ENCODE measurements at places on chromosomes 11 and 22.

DNA sequence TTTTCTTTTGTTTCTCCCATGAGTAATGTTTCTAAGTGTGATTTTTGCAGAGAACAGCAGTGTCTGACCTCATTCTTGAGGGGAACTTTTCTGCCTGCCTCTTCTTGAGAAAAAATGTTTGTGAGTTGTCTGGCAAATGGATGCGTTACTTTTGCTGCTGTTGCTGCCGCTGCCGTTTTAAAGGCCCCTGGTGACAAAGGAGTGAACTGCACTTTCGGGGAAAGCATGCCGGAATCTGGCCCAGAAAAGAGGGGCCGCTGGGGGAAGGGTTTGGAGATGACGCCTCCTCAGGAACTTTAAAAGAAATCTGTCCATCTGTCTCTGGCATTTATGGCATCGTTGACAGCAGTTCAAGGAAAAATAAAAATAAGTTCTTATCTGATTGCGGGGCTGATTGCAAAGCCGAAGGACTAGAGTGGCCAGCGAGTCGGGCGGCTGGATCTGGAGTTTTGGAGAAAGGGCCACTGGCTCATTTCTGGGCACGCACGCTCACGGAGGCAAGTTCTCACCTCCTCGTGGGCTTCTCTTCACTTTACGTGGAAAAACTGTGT, 16.5 kb downstream of the ZBTB16 start:
- H3K27ac ChIP-seq, result peak overlapping the region; percentile 54
- no peaks in the 10 kb centered on the region for H3K27me3 ChIP-seq
- peak overlapping the region; percentile 20 for H3K4me3 ChIP-seq

DNA sequence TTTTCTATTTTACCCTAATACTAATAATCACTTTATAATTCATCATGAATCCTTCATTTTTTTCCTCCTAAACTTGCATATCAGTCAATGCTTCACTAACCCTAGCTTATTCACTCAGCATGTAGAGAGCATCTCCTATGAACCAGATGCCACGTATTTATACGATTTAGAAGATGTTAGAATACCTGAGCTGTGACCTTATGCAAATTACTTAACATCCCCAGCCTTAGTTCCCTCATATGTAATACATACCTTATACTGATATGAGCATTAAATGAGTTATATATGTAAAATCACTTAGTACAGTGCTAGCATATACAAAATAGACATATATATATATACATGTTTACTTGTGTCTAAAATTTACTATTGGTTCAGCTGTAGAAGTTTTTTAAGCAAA, 9.0 kb downstream of the FAM76B start:
- no peaks in the 10 kb centered on the region for H3K27me3 ChIP-seq
- H3K4me1 ChIP-seq, result no peaks in the 10 kb centered on the region
- H3K27ac ChIP-seq, result no peak overlapping the region
- DNase-seq, result no peak

DNA sequence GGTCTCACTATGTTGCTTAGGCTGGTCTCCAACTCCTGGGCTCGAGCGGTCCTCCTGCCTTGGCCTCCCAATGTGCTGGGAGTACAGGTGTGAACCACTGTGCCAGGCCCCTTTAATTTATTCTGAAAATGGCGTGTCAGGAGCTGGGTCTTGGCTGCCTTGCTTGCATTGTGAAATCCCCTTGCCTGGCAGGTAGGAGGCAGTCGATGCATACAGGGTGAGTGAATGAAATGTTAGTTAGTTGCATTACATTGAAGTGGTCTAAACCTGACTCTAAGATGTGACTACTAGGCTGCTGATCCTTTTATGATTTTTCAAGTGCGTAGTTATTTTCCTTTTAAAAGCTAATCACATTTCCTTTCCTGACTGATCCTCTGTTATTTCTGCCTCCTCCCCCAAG, 42.9 kb downstream of the PARVB start:
- peak overlapping the region; percentile 15 for H3K27ac ChIP-seq
- H3K4me3 ChIP-seq, result no peak overlapping the region
- no peaks in the 10 kb centered on the region for H3K27me3 ChIP-seq
- DNase-seq, result no peak
- H3K4me1 ChIP-seq, result peaks cover 45% of the 10 kb centered on the region

- no peaks in the 10 kb centered on the region for H3K27me3 ChIP-seq
- H3K4me3 ChIP-seq, result no peak overlapping the region
- no peaks in the 10 kb centered on the region for H3K4me1 ChIP-seq
Observed at GRCh38 chr11:123494195-123495050, 64.4 kb downstream of the GRAMD1B start.

GRCh38 chr11:9615031-9615451, 41.6 kb downstream of the WEE1 start:
- H3K36me3 ChIP-seq, result no peaks in the 10 kb centered on the region
- H3K4me3 ChIP-seq, result peak overlapping the region; percentile 64
- peak overlapping the region; percentile 98 for H3K27ac ChIP-seq
- DNase-seq, result no peak

GRCh38 chr11:71930556-71931244, 1.9 kb downstream of the RNF121 start:
- no peak for DNase-seq
- no peak overlapping the region for H3K4me3 ChIP-seq
- H3K27ac ChIP-seq, result no peak overlapping the region
- H3K36me3 ChIP-seq, result peaks cover 2% of the 10 kb centered on the region

- peak overlapping the region; percentile 65 for H3K27ac ChIP-seq
- H3K4me1 ChIP-seq, result peaks cover 27% of the 10 kb centered on the region
- H3K4me3 ChIP-seq, result no peak overlapping the region
- H3K27me3 ChIP-seq, result no peaks in the 10 kb centered on the region
Observed at GRCh38 chr11:12044799-12045198, 36.4 kb upstream of the DKK3 start.

DNA sequence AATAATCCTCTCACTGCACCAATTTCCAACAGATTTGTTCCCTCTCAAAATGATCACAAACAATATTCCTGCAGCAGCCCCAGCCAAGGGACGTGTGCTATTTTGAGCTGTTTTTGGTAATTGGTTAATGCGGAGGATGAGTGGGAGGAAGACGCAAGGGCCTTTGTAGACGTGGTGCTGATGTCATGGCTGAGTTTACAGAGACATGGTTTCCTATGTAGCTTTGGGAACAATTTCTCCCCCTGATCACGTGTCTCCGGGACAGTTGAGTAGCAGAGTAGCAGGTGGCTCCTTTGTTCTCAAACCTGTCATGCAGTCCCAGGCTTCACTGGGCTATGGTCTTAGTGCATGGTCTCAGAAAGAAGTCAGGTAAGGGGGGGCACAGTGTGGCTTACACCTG, 183.2 kb upstream of the NECTIN1 start:
- peaks cover 12% of the 10 kb centered on the region for H3K4me1 ChIP-seq
- H3K27me3 ChIP-seq, result no peaks in the 10 kb centered on the region
- H3K36me3 ChIP-seq, result no peaks in the 10 kb centered on the region
- no peak overlapping the region for H3K4me3 ChIP-seq
- no peak overlapping the region for H3K27ac ChIP-seq
- peak; percentile 14 for DNase-seq

DNA sequence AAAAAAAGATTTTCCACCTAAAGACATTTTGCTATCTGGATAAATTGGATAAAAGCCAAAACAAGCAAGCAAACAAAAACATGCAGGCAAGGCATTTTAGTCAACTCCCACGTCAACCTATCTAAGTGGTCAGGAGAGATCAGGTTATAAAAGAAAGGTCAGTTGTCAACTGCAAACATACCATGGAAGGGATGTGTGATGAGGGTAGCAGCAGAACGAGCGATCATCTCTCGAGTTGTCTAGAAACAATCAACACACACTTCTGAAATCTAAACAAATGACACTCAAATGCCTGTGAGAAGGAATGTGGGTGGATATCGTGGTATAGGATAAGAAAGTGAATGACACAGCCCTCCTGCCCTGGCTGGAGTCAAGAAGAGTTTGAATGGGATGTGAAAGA, 10.9 kb downstream of the MTCH2 start:
- H3K36me3 ChIP-seq, result peaks cover 3% of the 10 kb centered on the region
- H3K4me1 ChIP-seq, result no peaks in the 10 kb centered on the region
- no peak overlapping the region for H3K27ac ChIP-seq
- no peak for DNase-seq
- H3K27me3 ChIP-seq, result no peaks in the 10 kb centered on the region

DNA sequence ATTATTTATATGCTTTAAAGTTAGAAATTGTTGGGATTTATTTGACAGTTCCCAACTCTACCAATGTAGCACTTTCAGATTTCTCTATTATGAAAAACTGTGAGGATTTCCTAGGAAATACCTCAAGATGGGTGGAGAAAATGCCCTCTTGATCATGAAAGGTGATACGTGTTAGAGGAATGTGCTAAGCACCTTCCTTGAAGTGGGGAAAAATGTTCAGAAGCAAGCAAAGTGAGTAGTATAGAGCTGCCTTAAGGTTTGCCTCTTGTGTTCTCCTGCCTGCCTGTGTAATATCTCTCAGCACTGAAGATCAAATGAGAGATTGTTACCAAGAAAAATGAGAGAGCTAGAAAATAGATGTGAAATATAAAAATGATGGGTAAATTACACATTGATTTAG, 58.2 kb downstream of the YAP1 start:
- no peak for DNase-seq
- H3K27me3 ChIP-seq, result no peaks in the 10 kb centered on the region
- no peak overlapping the region for H3K27ac ChIP-seq
- peaks cover 31% of the 10 kb centered on the region for H3K4me1 ChIP-seq

DNA sequence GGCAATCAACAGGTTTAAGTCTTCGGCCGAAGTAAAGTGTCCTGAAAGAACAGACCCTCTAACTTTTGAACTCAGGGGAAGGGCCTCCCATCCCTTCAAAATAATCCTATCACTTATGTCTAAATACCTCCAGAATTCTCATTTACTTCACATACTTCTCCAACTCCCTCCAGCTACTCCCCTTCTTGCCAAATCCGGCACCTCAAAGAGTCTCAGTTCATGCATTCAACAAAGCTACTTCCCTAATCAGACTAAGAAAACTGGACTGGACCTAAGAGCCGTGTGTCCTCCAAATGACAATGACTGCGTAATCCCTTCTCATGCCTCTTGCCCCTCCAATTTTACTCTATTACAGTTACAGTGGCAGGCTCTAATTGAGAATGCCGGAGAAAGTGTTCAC, 1.3 kb downstream of the DDB1 start:
- H3K4me1 ChIP-seq, result peaks cover 60% of the 10 kb centered on the region
- DNase-seq, result no peak
- H3K36me3 ChIP-seq, result peaks cover 46% of the 10 kb centered on the region
- H3K4me3 ChIP-seq, result peak overlapping the region; percentile 92
- peak overlapping the region; percentile 94 for H3K27ac ChIP-seq

DNA sequence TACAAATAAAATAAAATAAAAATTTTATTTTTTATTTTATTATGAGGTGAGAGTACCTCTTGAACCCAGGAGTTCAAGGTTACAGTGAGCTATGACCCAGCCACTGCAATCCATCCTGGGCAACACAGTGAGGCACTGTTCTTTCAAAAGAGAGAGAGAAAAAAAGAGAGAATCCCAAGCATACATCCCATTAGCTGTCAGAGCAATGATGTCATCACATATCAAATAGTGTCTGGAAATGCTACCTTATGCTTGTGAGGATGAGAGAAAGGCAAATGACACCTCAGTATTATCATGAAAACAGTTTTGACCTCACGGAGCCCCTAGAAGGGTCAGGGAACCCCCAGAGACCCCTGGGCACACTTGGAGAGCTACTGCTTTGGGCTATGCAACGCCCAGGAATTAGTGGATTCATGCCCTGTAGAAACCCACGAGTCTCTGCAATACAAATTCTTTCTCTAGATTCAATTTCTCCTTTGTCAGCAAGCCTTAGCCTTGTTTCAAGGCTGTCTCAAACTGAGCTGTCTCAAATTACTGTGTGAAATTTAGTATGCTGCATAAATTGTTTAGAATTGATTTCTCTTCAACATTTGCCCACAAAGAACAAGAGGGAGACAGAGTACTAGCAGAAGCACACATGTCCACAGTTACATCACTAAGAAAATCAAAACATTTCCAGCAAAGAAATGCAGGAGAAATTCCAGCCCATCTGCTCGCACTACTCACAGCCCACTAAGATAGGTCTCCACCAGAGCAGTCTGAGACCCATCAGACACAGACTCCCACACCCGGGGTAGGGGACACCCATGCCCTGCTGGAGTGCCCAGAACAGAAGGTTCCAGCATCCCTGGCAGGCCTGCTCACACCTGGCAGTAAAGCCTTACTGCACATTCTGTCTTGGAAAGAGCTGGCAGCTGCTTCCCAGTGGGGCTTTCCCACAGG, 18.1 kb downstream of the DGCR2 start:
- H3K27me3 ChIP-seq, result no peaks in the 10 kb centered on the region
- no peak overlapping the region for H3K27ac ChIP-seq
- DNase-seq, result no peak
